ENCODE measurements at places on chromosomes 2 and 18.
A peak's percentile ranks its signal among the peaks of the same experiment; 100 is the strongest.

- DNase-seq, result no peak
Observed at GRCh38 chr2:29894822-29895614, 26.4 kb downstream of the ALK start.

DNA sequence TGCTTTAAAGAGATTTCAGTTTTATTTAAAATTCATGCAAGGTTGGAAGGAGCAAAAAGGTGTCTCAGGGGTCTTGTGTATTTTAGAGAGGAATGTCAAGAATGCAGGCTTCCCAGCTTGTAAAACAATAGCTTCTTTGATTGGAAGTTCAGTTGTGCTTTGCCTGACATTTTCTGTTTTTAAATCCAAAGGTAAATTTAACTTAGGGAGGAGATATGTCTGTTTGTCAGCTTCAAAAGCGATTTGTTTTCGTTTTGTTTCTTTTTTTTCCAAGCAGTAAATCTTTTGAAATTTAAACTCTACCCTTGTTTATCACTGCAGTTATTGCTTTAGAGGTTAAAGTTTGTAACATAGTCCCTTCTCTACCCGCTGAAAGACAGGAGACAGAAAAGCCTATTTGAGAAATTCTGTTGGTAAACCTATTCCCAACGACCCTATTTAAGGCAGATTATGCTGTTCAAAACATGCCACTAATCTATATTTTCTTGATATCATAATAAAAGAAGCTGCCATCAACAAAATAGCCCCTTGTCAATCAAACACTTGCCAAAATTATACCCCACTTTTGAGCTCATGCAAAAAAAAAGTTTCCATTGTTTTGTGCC, 639.6 kb downstream of the IRS1 start:
- DNase-seq, result peak; percentile 31

DNA sequence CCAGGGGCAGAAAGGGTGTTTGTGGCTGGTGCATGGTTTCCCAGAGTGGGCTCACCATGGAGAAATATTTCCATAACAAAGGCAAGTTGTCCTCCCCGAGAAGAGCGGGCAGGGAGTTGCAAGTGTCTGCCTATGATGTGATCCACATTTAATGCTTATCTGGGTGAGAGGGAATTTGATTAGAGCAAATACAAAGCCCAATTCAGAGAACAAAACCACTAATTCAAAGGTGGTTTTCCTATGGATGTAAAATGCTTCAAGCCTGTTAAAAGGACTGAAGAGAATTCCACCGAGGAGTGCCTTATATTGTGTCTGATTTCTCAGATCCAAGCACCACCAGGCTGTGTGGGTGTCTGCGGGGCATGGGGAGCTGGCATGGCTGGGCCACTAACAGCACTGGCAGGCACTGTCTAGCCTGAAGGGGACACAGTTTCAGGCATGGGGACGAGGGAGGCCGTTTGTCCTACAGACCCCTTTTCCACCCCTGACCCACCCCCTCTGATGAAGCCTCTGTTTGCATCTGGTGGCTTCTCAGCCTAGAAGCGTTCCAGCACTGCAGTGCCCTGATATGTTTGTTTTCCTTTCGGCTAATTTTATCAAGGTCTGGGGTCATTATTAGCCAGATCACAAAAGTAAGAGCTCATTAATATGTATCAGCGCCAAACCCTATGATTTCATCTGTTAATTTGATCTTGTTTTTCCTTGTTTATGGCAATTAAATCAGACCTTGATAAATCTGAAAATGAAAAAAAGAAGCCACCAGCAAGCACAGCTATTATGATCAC, 357.3 kb downstream of the HRH4 start:
- no peak for DNase-seq

- DNase-seq, result no peak
Observed at GRCh38 chr18:7696780-7697179, 129.7 kb downstream of the PTPRM start.

GRCh38 chr2:239401881-239402233, 1.0 kb upstream of the HDAC4 start:
- DNase-seq, result no peak

GRCh38 chr18:70461323-70462077, 172.7 kb downstream of the SOCS6 start:
- DNase-seq, result no peak

- no peak for DNase-seq
Observed at GRCh38 chr2:46649004-46649403, 169.6 kb downstream of the TMEM247 start.

- DNase-seq, result no peak
Observed at GRCh38 chr2:172248785-172249187, 146.1 kb upstream of the DLX2 start.

DNA sequence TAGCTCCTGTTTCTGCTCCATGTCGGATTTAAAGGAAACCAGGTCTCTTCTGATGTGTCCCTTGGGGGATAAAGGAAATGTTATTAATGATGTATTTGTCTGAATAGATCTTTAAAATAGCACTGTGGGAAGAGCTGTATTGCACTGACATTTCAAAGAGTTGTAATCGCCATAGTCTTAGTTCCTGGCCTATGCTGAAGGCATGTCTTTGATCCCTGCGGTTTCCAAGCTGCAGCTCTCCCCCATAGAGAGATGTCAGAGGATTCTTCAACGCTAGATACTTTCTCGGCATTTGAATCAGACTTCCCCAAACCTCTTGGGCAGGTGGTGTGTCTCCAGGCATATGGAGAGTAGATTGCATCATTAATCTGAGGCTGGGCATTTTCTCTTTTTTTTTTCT, 40.4 kb downstream of the NAT8 start:
- DNase-seq, result no peak

GRCh38 chr2:74715081-74715791, 61.2 kb downstream of the SEMA4F start:
- peak; percentile 57 for DNase-seq

- DNase-seq, result no peak
Observed at GRCh38 chr2:172091000-172091641, 5.8 kb downstream of the DLX1 start.

- no peak for DNase-seq
Observed at GRCh38 chr2:60872510-60872928, 8.9 kb upstream of the REL start.

DNA sequence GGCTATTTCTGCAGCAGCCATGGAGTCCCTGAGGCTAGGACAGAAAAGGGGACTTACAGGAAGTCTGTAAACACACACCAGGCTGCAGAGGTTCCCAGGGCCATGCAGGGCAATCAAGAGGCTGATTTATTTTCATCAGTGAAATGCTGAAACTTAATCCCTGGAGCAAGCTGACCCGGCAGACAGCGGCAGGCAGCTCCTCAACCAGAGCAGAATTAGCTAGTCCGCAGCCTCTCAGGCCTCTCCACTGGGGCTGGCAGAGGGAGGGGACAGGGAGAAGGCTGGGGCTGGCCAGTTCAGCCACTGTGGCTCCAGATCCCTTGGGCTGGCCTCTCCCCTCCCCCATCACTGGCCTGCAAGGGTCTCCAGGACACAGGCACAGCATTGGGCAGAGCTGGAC, 136.3 kb downstream of the TNS1 start:
- DNase-seq, result no peak

- DNase-seq, result no peak
Observed at GRCh38 chr2:234162861-234163260, 112.4 kb downstream of the SPP2 start.

GRCh38 chr2:3300224-3300995, 77.2 kb downstream of the EIPR1 start:
- no peak for DNase-seq

- DNase-seq, result no peak
Observed at GRCh38 chr2:191386938-191387536, 141.8 kb downstream of the MYO1B start.

GRCh38 chr18:23881778-23882177, 132.8 kb upstream of the TTC39C start:
- no peak for DNase-seq

- no peak for DNase-seq
Observed at GRCh38 chr2:44741507-44741906, 200.0 kb upstream of the SIX3 start.

DNA sequence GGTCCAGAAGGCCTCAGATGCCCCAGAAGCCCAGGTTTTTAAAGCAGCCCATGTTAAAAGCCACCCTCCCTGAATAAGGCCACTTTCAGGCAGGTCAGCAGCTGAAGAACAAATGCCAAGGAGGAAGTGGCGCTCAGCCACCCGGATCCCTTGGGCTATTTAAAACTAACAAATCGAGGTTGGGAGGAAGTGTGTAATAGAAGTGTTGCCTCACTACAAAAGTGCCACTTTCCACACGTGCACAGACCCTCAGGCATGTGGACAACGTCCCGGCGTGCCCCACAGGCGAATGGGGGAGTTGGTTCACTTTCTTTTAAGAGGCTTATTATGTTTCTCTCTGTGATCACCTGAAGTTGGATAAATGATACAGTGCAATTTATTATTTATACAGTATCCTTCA, 173.8 kb upstream of the SALL3 start:
- no peak for DNase-seq

GRCh38 chr2:231351648-231352047, 43.9 kb upstream of the B3GNT7 start:
- DNase-seq, result no peak

DNA sequence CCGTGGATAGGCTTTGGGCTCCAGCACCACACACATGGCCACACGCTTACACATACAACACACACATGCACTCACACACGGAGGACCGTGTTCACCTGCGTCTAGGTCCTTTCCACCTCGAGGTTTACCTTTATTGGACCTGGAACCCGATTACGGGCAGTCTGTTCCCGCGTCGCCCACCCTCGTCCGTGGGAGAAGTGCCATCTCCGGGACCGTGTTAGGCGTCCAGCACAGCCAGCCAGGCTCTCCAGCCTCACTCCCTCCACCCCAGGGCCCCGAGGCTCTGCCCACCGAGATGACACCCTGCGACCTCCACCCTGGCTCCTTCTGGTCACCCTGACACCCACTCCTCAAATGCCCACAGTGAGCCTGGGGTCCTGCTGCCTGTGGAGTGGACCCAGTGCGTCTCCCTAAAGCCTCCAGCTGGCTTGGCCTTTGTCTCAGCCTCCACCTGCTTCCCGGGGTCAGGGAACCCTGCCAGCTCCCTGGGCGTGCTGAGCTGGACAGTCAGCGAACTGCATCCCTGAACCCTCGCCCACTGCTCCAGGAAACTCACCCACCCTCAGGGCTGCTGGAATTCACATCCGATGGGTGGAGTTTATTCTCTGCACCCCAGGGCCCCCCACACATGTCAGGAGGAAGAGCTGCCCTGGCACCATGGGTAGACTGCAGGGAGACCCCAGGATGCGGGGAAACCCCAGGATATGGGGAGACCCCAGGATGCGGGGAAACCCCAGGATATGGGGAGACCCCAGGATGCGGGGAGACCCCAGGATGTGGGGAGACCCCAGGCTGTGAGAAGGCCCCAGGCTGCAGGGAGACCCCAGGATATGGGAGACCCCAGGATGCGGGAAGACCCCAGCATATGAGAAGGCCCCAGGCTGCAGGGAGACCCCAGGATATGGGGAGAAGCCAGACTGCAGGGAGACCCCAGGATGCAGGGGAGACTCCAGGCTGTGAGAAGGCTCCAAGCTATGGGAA, 33.0 kb downstream of the ADI1 start:
- no peak for DNase-seq

DNA sequence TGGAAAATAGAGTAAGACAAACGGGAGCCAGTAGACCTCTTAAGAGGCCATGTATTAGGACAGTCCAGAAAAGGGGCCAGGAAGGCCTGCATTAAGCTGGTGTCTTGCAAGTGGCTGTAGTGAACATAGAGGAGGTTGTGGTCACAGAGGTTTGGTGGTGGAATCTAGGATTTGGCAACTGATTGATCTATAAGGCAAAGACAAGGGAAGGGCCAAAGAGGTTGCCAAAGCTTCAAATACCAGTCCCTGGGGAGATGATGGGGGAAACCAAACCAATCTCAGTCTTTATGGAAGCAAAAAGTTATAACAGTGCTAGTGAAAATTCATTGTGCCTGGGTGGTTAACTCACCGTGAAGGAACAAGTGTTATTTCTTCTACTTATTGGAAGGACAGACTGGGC, 28.7 kb upstream of the RTN4 start:
- no peak for DNase-seq

GRCh38 chr2:25161055-25161781, 7.2 kb downstream of the POMC start:
- DNase-seq, result no peak

GRCh38 chr18:24197412-24197811, 58.5 kb downstream of the CABYR start:
- no peak for DNase-seq

DNA sequence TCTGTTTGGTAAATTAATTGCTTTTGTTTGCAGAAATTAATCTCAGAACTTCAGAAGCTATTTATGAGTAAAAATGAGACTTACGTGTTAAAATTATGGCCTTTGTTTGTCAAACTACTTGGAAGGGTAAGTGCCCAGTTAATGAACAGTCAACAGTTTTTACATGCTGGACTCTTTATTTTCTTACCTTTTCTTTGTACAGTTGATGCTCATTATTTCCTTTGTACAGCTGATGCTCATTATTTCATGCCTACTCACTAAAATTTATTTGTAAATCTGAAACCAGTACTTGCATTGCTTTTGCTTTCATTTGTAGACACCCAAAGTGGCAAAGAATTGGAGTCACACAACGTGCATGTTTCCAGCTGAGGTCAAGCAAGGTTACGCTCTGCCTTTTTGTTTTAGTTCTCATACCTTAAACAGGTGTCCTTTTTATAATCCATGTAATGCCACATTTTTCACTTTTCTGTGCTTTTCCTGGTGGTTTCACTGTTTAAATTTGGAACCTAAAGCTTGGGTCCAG, 13.3 kb downstream of the RIF1 start:
- DNase-seq, result no peak

DNA sequence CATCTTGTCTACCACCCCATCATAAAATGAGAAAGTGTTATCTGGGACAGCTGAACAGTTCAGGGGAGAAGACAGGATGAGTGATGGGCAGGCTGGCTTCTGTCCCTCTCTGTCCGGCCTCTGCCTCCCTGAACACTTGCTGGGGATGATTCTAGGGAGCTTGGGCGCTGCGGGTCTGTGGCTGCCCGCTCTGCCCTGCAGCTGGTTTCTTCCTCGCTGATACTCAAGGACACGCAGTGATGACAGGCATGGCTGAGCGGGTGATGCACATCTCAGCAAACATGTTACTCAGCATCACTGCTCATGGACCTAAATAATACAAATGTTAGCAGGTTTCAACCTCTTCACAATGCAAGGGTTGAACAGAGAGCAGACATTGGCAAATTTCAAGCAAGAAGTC, 161.1 kb downstream of the TMEM18 start:
- DNase-seq, result no peak

GRCh38 chr2:156399224-156399949, 36.8 kb upstream of the GPD2 start:
- no peak for DNase-seq

- no peak for DNase-seq
Observed at GRCh38 chr2:182652326-182652725, 63.7 kb upstream of the DNAJC10 start.

- no peak for DNase-seq
Observed at GRCh38 chr2:863732-864450, 86.8 kb upstream of the SNTG2 start.

DNA sequence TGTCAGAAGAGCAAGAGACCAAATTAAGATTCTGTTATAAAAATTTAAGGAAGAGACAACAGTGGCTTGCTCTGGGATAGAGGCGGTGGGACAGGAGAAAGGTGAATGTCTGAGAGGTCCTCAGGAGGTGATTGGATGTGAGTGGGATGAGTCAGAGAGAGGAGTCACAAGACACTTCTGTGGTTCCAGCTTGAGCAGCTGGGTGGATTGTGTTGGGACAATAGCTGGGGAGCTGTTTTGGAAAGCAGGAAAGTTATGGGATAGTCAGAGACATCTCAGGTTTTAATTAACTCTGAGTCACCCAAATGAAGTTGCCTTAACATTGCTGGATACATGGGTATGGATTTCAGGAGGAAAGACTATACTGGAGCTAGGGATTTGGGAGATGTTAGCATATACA, 218.0 kb upstream of the TRIB2 start:
- no peak for DNase-seq
